ENCODE measurements at places on chromosomes 6 and 20. TPM values are rescaled to one million over a fixed set of nuclear protein-coding genes. Genes with fewer than 3 reads are reported as not detected.

DNA sequence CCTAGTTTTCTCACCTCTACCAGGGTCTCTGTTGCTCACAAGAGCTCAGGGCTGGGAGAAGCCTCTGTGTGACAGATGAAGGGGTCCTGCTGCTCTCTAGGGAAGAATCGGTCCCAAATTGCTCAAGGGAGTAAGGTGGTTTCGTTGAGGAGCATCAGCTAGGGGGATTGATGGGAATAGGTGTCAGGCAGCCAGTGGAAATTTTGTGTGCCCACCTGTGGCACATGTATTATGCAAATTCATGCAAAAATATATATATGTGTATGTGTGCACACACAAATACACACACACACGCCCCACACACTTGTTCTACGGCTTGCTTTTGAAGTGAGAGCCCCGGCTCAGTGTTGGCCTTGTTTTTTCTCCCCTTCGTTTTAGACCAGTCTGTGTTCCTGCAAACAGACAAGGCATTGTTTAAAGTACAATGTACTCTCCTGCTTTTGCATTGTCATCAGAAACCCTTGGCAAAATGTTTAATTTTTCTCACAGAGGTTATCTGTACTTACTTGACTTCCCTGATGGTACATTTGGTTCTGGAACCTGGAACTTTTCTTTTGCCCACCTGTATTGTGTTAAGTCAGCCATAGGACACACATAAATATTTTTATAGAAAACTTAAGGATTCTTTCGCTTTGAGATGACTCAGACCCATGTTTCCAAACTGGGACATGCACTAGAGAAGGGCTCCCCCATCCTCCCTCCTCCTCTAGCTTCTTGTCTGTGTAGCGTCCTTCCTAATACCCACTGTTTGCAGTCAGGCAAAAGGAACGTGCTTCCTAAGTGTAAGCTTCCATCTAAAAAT is 26.7 kb downstream of the FOXO3 start:
- no peak for DNase-seq

DNA sequence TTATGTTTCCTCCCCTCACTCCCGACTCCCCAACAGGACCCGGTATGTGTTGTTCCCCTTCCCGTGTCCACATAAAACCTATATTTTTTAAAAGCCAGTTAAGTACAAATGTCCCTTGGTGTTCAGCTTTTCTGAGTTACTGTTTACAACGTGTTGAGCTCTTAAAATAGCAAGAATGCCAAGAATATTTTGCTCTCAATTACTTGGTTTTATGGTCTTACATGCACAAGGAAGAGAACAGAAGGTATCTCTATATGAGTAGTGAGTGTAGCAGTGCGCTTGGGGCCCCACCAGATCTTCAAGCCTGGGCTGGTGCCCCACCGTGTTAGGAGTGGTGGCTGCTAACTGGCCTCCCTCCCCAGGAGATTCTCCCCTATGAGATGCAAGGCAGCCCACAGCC is 75.3 kb downstream of the RIN2 start:
- no peak for DNase-seq

DNA sequence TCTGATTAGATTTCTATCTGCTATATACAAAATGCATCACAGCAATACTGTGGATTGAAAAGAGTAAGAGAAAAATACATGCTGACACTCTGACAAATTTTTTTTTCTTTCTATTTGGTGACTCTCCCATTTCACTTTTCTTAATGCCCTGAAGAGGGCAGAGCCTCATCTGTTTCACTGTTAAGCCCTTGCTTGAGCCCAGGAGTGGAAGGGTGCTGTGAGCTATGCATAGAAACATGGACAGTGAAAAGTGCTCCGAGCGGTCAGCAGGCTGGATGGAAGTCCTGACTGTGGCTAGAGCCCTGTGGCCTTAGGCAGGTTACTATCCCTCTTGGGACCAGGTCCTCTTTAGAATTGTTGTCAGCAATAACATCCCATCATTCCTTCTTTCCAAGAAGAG is 17.4 kb upstream of the CSE1L start:
- DNase-seq: no peak

- no peak for DNase-seq
Measured at GRCh38 chr6:130515306-130515705, 149.5 kb downstream of the TMEM200A start.

DNA sequence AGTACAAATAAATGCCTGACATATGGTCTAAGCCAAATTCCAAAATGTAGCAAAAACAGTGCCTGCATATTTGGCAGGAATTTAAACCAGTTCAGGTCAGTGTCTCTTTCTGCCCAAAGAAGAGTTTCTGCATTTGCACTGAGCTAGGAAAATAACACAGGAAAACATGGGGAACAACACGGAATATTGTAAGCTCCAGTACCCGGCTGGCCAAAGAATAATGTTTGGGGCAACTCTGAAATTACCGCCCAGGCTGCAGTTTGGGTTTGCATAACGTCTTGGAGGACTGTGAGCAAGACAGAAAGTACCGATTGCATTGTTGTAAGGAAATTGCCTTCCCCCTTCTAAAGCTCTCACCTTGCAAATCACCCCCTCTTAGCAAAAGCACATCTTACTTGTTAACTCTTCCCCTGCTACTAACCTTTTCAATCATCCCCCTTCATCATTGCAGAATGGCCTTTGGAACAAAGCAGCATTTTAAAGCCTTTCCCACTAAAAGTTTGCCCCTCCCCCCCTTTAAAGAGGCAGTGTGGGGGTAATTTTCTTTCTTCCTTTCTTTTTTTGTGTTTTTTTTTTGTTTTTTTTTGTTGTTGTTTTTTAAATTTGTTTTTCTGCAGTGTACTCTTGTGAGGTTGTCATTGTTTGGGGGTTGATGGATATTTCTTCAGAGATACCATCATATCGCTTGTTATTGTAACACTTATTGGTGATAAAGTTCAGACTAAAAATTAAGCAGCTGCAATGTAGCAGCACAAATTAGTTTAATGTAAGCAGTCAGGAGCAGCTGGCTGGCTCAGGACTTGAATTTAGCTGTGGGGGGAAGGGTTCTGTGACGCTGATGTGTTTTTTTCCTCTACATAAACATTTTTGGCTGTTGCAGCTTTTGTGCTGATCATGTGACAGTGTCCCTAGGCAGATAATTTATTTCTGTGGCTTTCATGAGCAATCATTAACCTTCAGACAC is 100.0 kb upstream of the CITED2 start:
- DNase-seq: no peak

GRCh38 chr6:89410231-89410761 is 1.8 kb downstream of the RRAGD start:
- DNase-seq: no peak

DNA sequence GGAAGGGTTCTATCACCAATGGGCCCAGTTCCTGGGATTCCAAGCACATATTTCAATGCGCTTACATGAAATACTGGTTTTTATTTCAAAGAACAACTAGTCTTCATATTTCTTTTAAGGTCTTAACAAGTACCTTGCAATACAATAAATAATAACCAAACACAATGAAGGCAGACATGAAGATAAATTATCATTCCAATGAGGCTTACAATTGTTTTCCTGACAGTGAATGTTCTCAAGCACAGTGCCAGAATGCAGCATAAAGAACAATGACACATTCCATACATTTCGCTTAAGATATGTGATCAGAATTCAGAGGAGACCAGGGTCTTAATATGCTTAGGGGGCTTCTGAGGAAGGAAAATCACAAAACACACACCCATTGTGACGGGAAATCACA is 26.3 kb downstream of the RAMACL start:
- DNase-seq: no peak

DNA sequence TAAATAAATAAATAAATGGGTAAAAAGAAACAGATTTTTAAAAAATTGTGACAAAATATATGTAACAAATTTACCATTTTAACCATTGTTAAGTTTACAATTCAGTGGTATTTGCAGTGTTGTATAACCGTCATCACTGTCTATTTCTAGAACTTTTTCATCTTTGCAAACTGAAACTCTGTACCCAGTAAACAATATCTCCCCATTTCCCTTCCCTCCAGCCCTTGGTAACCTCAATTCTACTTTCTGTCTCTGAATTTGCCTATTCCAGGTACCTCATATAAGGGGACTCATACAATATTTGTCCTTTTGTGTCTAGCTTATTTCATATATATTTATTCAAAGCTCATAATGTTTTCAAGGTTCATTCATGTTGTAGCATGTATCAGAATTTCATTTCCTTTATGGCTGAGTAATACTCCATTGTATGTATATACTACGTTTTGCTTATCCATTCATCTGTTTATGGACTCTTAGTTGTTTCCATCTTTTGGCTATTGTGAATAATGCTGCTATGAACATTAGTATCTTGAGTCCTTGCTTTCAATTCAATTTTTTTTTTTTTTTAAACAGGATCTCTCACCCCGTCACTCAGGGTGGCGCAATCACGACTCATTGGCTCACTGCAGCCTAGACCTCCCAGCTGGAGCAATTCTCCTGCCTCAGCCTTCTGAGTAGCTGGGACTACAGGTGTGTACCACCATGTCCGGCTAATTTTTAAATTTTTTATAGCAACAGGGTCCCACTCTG is 8.9 kb downstream of the MANBAL start:
- no peak for DNase-seq

DNA sequence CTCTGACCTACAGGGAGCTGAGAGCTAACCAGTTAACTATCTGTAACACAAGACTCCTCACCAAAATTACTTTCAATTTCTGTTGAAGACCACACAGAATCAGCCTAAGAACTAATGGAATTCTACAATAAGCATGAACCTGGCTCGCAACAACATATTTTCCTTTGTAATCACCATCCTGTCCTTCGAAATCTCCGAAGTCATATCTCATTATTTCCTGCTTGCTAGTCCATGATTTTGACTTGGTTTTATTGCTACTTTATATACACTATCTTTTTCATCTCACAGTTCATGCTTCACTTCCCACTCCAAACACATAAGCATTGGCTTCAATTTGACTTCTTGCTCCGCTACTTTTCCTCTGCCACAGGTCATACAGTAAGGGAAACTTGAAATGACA is 405.8 kb upstream of the FKBP1C start:
- no peak for DNase-seq

DNA sequence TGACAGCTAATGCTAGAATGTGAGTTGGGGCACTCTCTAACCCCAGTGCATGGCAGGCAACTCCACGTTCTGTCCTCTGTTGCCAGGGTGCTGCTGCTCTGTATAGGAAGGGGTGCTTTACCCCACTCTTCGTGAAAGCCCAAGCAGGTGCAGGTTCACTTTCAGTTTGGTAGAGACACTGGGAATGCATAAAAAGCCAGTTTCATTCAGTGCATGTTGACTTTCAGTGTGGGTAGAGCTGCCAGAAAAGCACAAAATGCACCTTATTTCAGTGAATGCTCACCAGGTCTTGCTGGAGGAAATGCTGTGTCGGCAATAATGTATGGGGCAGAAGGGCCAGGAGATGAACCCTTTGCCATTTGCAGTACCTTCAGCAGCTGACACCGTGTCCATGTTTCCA is 62.1 kb upstream of the ADGRB3 start:
- no peak for DNase-seq

DNA sequence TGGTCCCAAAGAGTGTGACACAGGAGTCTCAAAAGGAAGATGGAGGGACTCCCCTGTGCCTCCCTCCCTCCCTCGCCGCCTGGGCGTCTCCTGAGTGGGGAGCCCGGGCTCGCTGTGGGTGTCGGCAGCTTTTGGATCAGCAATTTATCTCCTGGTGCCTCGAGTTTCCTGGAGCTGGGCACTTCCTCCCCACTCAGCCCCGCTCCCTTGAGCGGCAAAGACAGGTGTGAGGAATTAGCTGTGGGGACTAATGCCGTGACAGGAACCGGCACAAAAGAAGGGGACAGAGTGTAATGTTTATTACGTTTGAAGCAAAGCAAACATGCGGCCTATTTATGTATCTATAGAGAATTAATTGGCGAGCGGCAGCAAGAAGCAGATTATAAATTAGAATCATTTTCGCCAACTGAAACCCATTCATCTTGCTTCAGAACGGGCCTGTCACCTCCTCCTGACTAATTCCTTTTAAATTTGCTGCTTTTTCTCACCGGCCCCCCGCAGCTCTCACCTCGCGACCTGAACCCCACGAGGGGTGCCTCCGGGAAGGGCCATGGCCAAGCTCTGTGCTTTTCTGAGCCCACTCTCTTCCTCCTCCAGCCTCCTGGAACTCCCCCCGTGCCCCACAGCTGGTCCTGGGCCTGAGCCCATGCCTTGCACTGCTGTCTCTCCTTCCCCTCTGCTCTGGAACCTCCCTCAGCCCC is 8.8 kb upstream of the CDH22 start:
- no peak for DNase-seq

- DNase-seq: no peak
Measured at GRCh38 chr20:50805349-50805684, 10.5 kb downstream of the BCAS4 start.

Gene CRNKL1
- 25.8 TPM for total RNA-seq

Gene ZNF831
- not detected for total RNA-seq

Gene ABHD16A
- 70.9 TPM for total RNA-seq

Gene MCHR2
- not detected for total RNA-seq

Gene DYNLRB1
- 151 TPM for total RNA-seq

Gene OR2H2
- total RNA-seq: not detected

Gene MRPS10
- total RNA-seq: 29.0 TPM

Gene SLC17A1
- not detected for total RNA-seq

All from neural crest cell (in vitro differentiated cells).